ENCODE measurements at places on chromosomes 6 and 20.

GRCh38 chr6:132932588-132932987, 118.2 kb downstream of the RPS12 start:
- H3K36me3 ChIP-seq, result no peaks in the 10 kb centered on the region
- no peak overlapping the region for H3K4me3 ChIP-seq
- H3K27me3 ChIP-seq, result peaks cover 4% of the 10 kb centered on the region
- H3K27ac ChIP-seq, result no peak overlapping the region
- no peak for DNase-seq

DNA sequence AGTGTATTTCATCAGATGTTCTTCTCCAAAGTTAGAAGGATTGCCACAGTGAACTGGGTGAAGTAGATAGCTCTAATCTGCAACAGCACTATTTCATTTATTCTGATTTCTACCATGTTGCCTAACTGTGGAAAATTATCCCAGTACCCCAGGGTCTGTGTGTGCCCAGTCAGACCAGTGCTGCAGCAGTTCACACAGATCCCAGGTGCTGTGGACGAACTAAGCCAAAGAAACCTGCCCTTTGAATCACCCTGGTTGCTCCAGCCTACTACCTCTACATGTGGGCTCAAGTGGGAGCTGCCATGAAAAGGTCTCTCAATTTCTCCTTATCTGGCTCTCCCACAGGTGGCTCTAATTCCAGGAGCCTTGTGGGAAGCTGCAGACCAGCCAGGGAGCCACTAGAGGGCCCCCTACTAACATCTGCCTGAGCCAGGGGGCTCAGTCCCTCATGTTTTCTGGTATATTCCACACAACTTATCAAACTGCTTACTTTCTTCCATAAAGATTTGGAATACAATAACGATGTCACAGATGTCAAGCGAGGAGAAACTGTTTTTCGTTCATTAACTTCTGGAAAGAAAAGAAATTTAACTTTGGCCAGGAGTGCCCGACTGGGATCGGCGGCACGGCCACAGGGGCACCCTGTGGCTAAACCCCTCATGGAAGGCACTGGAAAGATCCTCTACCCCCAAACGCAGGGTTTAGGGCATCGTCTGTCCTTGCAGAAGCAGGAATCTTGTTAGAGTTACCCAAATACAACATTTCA, 31.6 kb upstream of the LY86 start:
- DNase-seq, result no peak
- peak overlapping the region; percentile 18 for H3K27ac ChIP-seq
- H3K4me3 ChIP-seq, result no peak overlapping the region
- no peaks in the 10 kb centered on the region for H3K36me3 ChIP-seq
- H3K27me3 ChIP-seq, result no peaks in the 10 kb centered on the region

GRCh38 chr20:57399587-57400155, 8.5 kb downstream of the RBM38 start:
- H3K36me3 ChIP-seq, result peaks cover 33% of the 10 kb centered on the region
- DNase-seq, result no peak
- H3K4me3 ChIP-seq, result no peak overlapping the region
- H3K27ac ChIP-seq, result no peak overlapping the region
- no peaks in the 10 kb centered on the region for H3K27me3 ChIP-seq

DNA sequence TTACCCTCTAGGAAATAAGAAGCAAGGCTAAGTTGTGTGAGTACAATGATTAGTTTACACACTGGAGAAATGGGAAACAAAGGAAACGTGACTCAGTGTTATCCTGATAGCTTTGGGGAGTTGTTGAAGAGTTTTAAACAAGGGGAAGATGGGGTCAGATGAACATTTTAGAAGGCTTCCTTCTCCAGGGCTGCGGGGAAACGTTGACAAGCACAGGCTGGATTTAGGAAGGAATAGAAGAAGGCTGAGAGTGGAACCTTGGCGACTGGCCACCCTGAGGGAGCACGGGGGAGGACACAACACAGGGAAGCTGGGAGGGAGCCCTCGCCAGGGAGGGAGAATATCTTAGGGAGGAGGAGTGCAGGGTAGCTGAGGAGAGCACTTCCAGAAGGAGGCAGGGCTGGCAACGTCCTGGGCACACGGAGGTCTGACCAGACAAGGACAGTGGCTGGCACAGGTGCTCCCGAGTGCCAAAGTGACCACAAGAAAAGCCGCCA, 134.7 kb downstream of the AIG1 start:
- H3K27me3 ChIP-seq, result no peaks in the 10 kb centered on the region
- no peak overlapping the region for H3K27ac ChIP-seq
- no peak for DNase-seq
- no peaks in the 10 kb centered on the region for H3K36me3 ChIP-seq

DNA sequence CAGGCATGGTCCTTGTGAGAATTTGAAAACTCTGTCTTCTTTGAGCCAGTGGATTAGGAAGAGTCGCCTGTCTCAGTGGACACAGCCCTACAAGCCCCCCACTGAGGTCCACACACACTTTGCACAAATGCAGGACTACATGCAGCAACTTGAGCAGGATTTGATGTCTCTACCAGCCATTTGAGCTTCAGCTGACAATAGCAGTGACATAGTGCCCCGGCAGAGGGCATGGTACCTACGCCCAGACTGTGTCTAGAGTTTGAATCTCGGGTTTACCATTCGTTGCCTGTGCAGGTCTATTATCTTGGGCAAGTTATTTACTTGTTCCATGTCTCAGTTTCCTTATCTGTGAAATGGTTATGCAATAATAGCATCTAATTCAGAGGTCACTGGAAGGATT, 580.1 kb downstream of the TFAP2B start:
- no peak overlapping the region for H3K27ac ChIP-seq
- no peaks in the 10 kb centered on the region for H3K4me1 ChIP-seq
- no peaks in the 10 kb centered on the region for H3K27me3 ChIP-seq

- no peak for DNase-seq
- no peak overlapping the region for H3K27ac ChIP-seq
- H3K36me3 ChIP-seq, result no peaks in the 10 kb centered on the region
- peaks cover 14% of the 10 kb centered on the region for H3K4me1 ChIP-seq
- H3K27me3 ChIP-seq, result peaks cover 49% of the 10 kb centered on the region
These were observed 8.1 kb downstream of the NPBWR2 start for GRCh38 chr20:64099086-64099786.

DNA sequence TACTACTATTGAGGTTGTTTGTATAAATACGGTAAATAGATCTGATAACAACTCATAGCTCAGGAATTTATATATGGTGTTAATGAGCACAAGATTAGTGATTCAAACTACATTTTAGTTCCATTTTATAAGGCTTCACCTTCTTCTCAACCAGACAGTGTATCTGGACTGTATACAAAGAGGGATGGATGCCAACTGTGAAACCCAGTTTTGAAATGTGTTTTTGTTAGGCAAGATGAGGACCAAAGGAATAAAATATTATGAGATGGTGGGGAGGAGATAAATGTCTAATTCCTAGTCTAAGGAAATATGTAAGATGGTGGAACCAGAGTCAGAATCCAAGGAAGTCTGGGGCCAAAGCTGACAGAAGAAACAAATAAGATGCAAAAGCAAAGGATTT, 329.0 kb downstream of the GRIK2 start:
- no peaks in the 10 kb centered on the region for H3K4me1 ChIP-seq
- H3K27me3 ChIP-seq, result no peaks in the 10 kb centered on the region
- DNase-seq, result no peak
- no peak overlapping the region for H3K4me3 ChIP-seq
- no peak overlapping the region for H3K27ac ChIP-seq
